ENCODE measurements at places on chromosomes 11 and 22. TPM values are rescaled to one million over a fixed set of nuclear protein-coding genes. Genes with fewer than 3 reads are reported as not detected.

The UPK3A gene
- total RNA-seq: not detected

The APOL6 gene
- 1.6 TPM for total RNA-seq

The CRYBA4 gene
- total RNA-seq: not detected

The TMEM191B gene
- 1.3 TPM for total RNA-seq

The OR10D3 gene
- total RNA-seq: not detected

The TBX1 gene
- 4.1 TPM for total RNA-seq

The CAPN5 gene
- 7.1 TPM for total RNA-seq

The WNT11 gene
- 2.9 TPM for total RNA-seq

The TMEM121B gene
- 0.16 TPM for total RNA-seq

The NECTIN1 gene
- 10.6 TPM for total RNA-seq

The SLC25A18 gene
- 0.82 TPM for total RNA-seq

The CD44 gene
- total RNA-seq: 926 TPM

The RAB1B gene
- 120 TPM for total RNA-seq

The RASGRP2 gene
- total RNA-seq: 1.8 TPM

The PLEKHA7 gene
- 51.3 TPM for total RNA-seq

The SYCE3 gene
- not detected for total RNA-seq

The OR10G8 gene
- total RNA-seq: not detected

The MMP27 gene
- total RNA-seq: not detected

The KCNQ1 gene
- total RNA-seq: 0.75 TPM

The SCUBE2 gene
- total RNA-seq: 0.44 TPM

The KCTD14 gene
- total RNA-seq: 1.6 TPM

The SORL1 gene
- total RNA-seq: 1.9 TPM

The HBD gene
- total RNA-seq: not detected

The VSTM5 gene
- total RNA-seq: not detected

The C22orf42 gene
- not detected for total RNA-seq

The SMC1B gene
- 0.05 TPM for total RNA-seq

The KDM2A gene
- total RNA-seq: 49.0 TPM

The FIBIN gene
- not detected for total RNA-seq

The PKP3 gene
- total RNA-seq: 31.8 TPM

The OR2D2 gene
- not detected for total RNA-seq

The MS4A2 gene
- not detected for total RNA-seq

The F2 gene
- 2.1 TPM for total RNA-seq

The JAML gene
- not detected for total RNA-seq

The IRAG1 gene
- 0.04 TPM for total RNA-seq

The KCNJ11 gene
- 6.8 TPM for total RNA-seq

The APOL1 gene
- total RNA-seq: 14.7 TPM

The OAF gene
- total RNA-seq: 9.7 TPM

The SMTNL1 gene
- not detected for total RNA-seq

The OLFML1 gene
- total RNA-seq: not detected

The NPTXR gene
- 9.3 TPM for total RNA-seq

The ELMOD1 gene
- total RNA-seq: 0.11 TPM

The OR2AG1 gene
- not detected for total RNA-seq

The ISX gene
- not detected for total RNA-seq

The EPS8L2 gene
- total RNA-seq: 63.5 TPM

The C11orf86 gene
- total RNA-seq: 61.9 TPM

The LRP5 gene
- 62.0 TPM for total RNA-seq

The GRIK4 gene
- 0.04 TPM for total RNA-seq

The OVCH2 gene
- not detected for total RNA-seq

The PTPMT1 gene
- total RNA-seq: 76.9 TPM

The SLC22A25 gene
- not detected for total RNA-seq

The RFPL3 gene
- total RNA-seq: not detected

The PHRF1 gene
- 44.8 TPM for total RNA-seq

The H19 gene
- total RNA-seq: 10.4 TPM

The DMC1 gene
- total RNA-seq: 4.8 TPM

The CYTH4 gene
- 0.90 TPM for total RNA-seq

The EFEMP2 gene
- total RNA-seq: 0.73 TPM

The SLC39A13 gene
- total RNA-seq: 39.8 TPM

The OSM gene
- total RNA-seq: not detected

Data from A549 treated with dexamethasone at 1 μM for 4 hours (cell line).